ENCODE measurements at places on chromosomes 7 and 10.

- DNase-seq = no peak
Observed at GRCh38 chr10:71984126-71984808, 20.1 kb downstream of the CHST3 start.

DNA sequence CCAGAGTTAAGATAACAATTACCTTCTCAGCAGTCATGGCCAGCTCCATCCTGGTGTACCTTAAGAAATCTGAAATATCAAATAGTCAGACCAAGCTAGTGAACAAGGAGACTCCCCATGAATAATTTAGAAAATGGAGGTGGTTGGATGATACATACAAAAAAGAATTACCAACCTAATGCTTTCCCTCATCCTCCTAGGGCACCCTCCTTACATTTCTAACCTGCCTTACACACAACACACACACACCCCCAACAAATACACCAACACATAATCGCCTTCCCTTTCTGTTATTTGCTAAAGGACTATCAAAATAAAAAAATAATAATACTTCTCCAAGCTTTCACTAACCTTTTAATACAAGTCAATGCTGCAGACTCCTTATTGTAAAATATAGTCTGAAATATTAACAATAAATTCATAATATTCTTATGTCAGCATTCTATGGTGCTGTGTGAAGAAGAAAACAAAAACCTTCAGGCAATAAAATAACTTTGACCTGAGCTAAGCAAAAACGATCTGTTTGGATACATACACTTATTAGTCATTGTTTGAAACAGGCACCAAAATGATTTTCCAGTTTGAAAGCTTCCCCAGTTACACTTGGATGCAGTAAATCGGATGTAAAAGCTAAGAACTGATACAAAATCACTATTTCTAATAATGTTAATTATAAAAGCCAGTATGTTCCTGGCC is 3.4 kb downstream of the TWIST1 start:
- DNase-seq = peak; percentile 45

- no peak for DNase-seq
Observed at GRCh38 chr7:112665709-112666108, 124.5 kb downstream of the TMEM168 start.

- DNase-seq = no peak
Observed at GRCh38 chr7:123533929-123534382, 439 bp downstream of the IQUB start.

GRCh38 chr7:144780071-144780608 is 55.7 kb downstream of the TPK1 start:
- no peak for DNase-seq

DNA sequence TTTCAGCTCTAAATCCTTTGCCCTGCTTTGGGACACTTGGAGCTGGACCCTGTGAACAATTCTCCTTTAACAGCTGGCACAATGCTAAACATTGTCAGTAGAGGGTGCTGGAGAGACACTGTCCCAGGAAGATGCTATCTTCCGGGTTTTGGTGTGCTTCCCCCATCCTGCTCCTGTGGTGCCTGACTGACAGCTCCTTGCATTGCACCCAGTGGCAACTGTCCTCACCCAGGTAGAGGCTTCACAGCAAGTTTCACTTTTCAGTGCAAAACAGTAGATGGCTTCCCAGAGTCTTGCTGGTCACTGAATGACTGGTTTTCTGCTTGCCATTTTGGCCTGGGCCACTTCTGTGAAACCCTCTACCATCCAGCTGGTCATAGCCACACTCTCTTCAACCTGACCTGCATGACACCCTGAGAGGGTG is 77.3 kb downstream of the CDC14C start:
- no peak for DNase-seq

- no peak for DNase-seq
Observed at GRCh38 chr7:148847815-148848734, 36.0 kb downstream of the EZH2 start.

DNA sequence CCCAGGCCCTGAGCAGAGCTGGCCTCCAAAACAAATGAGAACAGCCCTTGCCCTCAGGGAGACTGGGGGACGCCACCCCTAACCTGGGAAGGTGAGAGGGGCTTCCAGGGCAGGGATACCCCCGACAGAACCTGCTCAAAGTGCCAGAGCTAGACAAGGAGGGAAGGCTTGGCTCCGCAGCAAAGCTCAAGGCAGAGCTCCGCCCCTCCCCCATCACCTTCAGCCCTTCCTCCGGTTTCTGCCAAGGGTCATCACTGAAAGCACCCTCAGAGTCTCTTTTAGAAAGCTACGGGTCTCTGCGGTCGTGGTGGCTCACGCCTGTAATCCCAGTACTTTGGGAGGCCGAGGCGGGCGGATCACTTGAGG is 73.4 kb upstream of the CUX1 start:
- DNase-seq = no peak
